ENCODE measurements at places on chromosomes 4 and X. TPM values are rescaled to one million over a fixed set of nuclear protein-coding genes. Genes with fewer than 3 reads are reported as not detected.

- DNase-seq = no peak
Measured at GRCh38 chr4:67558493-67558892, at the start of gene STAP1. Gene STAP1 (plus strand): TSS chr4:67558727. CDS start chr4:67558810, 83 bp downstream.

GRCh38 chr4:86319390-86319789 lies 40.5 kb downstream of the MAPK10 start:
- no peak for DNase-seq

Gene PDZD4
- total RNA-seq = 7.7 TPM

DNA sequence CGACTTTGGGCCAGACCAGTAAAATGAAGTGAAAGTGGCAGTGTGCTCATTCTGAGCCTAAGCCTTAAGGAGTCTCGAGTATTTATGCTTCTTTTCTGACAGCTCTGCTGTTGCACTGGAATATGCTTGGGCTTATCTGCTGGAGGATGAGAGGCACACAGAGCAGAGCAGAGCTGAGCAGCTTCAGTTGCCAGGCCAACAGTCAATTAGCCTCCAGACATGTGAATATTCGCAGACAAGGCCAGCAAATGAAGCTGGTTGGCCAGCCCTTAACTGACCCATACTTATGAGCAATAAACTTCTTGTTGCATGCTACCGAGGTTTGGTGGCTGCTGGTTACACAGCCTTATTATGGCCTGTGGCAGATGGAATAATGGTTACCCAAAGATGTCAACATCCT lies 203.0 kb upstream of the GEMIN8 start:
- DNase-seq = no peak

DNA sequence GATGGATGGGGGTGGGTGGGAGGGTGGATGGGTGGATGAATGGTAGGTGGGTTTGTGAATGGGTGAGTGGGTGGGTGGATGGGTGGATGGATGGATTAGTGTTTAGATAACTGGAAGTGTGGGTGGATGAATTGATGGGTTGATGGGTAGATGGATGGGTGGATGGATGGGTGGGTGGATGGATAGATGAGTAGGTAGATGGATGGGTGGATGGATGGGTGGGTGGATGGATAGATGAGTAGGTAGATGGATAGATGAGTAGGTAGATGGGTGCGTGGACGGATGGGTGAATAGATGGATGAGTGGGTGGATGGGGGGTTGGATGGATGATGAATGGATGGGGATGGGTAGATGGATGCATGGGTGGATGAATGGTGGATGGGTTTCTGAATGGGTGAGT lies 20.3 kb upstream of the ASMTL start:
- DNase-seq = no peak

Gene SPANXB1
- total RNA-seq = not detected

All from umbilical cord (tissue), 2 donors.